ENCODE measurements at places on chromosomes 3 and 15. TPM values are rescaled to one million over a fixed set of nuclear protein-coding genes. Genes with fewer than 3 reads are reported as not detected.

TNFAIP8L3 gene
- 6.5 TPM for total RNA-seq

IL20RB gene
- 0.35 TPM for total RNA-seq

DISP2 gene
- total RNA-seq, result 5.9 TPM

CXCR6 gene
- 0.22 TPM for total RNA-seq

CLEC3B gene
- 78.6 TPM for total RNA-seq

DNA sequence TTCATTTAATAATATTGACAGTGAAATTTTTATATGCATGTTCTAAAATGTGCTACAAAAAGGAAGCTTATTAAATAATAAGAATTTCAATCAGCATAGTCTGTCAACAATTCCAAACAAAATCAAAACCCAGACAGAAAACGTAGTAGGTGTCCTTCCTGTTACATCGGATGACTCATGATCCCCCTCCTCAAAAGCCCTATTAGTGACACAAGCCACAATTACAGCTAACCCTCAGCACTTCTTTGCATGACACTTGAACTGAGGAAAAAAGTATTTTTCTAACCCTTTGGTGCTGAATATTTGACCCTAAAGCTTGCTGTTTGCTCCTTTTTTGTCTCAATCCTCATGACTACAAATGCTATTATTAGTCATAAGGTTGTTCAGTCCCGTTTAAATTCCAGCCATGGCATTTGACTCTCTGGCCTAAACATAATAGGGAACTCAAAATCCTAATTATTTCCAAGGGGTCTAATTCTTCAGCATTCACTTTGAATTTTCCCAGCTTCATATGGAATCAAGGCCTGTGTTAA, 78.1 kb downstream of the COL8A1 start:
- DNase-seq, result no peak

GRCh38 chr3:171339598-171339997, 120.6 kb downstream of the TNIK start:
- DNase-seq, result no peak

GRCh38 chr3:197478746-197479668, 76.8 kb downstream of the BDH1 start:
- DNase-seq, result no peak

DNA sequence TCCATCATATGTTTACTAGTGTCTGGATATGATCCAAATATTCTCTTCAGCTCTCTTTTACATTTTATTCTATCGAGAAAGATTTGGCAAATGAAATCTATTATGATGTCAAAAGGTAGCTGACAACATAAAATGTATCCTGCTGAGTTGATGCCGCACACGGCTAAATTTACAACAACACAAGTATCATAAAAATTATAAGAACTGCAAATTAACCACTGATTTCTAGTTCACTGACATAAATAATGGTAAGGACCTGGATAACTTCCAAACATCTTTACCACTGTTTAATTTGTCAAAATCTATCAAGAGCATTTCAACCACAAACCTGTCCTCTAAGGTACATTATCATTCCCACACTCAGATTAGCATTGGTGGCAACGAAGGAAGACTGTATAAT, 244.5 kb downstream of the FOXP1 start:
- no peak for DNase-seq

DNA sequence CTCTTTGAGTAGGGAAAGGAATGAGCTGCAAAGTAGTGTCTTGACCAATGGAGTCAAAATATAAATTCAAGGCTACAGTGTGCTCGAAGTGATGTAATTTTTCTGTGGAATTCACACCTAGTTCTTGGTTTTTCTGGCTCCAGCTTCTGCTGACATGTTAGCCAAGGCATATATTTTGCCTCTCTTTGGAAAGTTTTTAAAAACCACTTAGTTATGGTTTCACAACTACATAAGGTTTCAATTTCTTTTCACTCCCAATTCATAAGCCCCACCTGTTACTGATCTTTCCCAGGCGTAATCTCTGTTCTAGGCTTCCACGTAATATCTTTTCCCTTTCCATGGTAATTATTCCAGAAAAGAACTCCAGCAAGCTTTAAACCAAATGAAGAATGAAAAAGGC, 46.9 kb downstream of the GADL1 start:
- DNase-seq, result no peak

DNA sequence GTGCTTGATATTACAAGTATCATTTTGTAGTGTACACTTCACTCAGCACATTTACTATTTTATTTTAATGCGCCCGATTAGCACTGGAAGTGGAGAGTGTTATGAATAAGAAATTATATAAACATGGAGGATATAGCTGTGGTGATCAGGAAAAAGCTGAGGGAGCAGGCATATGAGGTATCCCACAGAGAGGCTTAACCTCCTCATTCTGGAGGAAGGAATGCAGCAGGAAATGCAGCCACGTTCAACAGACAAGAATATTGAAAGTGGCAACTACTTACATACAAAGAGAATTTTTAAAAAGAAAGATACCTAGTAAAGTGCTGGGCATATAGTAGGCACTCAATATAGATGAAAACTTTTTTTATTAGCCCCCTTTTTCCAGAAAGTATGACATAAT, 166.0 kb upstream of the SATB1 start:
- DNase-seq, result no peak

GRCh38 chr3:181302960-181303359, 313.4 kb upstream of the DNAJC19 start:
- no peak for DNase-seq

GRCh38 chr3:32831791-32832190, 14.0 kb downstream of the TRIM71 start:
- no peak for DNase-seq

DNA sequence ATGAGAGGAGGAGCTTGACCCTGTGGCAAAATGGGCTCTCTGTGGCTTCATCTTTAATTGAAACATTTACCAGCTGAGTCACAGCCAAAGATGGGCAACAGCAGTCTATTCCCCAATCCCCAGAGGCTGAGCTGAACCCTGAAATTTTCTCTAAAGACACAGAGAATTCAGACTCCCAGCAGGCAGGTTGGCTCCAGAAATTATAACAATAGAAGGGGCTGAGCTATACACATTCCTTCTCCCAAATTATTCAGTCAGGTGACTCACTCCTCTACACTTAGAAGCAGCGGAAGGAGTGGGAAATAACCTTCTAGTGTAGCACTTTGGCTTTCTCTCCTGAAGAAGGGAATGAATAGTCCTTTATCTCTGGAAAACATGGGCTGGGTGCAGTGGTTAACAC, 264.3 kb upstream of the ARHGEF26 start:
- no peak for DNase-seq

DNA sequence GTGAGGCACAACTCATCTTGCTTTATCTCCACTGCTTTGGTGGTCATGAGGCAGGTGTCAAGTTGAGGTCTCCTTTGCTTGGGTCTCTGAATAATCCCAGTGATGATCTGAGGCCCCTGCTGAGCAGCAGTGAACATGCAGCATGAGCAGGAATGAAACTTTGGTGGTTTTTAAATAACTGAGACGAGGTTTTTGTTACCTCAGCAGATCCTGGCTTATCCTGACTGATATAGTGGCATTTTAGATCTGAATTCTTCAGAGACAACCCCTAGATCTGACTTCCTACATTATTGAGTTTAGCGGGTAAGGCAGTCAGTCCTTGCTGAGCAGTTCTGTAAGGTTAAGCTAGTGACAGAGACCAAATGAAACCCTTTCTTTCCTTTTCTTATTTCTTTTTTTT, 230.4 kb downstream of the ARRDC4 start:
- DNase-seq, result no peak

- peak; percentile 69 for DNase-seq
Measured at GRCh38 chr3:31533169-31534064, 692 bp downstream of the STT3B start.

- DNase-seq, result peak; percentile 75
Measured at GRCh38 chr3:120559242-120560061, 36.7 kb upstream of the NDUFB4 start.

DNA sequence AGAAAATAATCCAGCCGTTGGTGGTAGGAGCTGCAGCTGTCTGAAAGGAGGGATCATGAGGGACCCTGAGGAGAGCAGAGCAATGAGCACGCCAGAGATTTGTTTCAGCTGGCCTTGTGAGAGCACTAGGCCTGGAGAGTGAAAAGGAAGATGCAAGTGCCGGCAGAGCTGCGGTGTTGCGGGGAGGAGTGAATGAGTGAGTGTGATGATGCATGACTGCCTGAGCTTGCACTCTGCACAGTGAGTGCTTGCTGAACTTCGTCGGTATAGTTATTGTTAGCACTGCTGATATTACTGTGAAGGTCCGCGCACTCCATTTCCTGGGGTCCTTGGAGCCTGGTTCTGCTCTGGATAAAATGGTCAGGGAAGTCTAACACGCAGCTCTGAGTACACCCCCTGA, 23.2 kb downstream of the EIF1B start:
- no peak for DNase-seq

- no peak for DNase-seq
Measured at GRCh38 chr15:67083135-67083762, 17.8 kb downstream of the SMAD3 start.

DNA sequence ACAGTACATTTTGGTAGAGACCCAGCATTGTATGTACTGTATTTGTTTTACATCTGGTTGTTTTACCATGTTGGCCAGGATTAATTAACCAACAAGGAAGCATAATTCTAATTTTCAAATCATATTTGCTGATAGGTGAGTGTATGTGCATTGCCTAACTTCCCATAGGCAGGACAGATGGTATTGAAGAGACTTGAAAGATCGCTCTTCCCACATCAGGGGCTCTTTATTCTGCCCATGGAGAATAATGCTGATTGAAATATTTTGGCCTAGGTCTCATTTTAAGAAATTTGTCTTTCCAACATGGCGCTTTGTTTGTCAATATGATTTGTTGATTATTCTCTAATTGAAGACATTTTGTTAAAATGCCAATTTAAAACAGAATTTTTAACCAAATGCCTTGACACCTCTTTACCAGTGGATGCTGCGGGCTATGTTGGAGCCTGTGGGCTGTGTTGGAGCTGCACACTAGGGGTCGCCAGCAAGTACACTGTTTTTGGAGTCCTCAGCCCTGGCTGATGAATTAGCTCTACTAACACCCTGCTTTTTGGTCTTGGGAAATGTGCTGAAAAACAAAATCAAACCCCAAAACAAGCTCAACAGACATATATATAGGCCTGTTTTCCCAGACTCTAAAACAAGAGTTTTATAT, 5.3 kb downstream of the P2RY12 start:
- DNase-seq, result peak; percentile 49

GRCh38 chr3:162521669-162522068, 1025.1 kb downstream of the OTOL1 start:
- no peak for DNase-seq
